Epithelial cell of proximal tubule (primary cell): ENCODE measurements at places on chromosomes 7 and 10. TPM values are rescaled to one million over a fixed set of nuclear protein-coding genes. Genes with fewer than 3 reads are reported as not detected.

Gene PCLO
- total RNA-seq, result 0.58 TPM in 2 replicates

Gene GIMAP4
- not detected in 2 replicates for total RNA-seq

Gene PGAM2
- total RNA-seq, result not detected in 2 replicates

Gene NPY4R
- total RNA-seq, result not detected in 2 replicates

Gene OR6B1
- not detected in 2 replicates for total RNA-seq

Gene PPP3CB
- total RNA-seq, result 15.5 and 21.9 TPM in 2 replicates

Gene MRLN
- not detected in 2 replicates for total RNA-seq

Gene CPN1
- not detected in 2 replicates for total RNA-seq

Gene ABCC2
- total RNA-seq, result 0.17 and 1.2 TPM in 2 replicates

Gene THNSL1
- 0.58 and 2.4 TPM in 2 replicates for total RNA-seq

Gene HMX2
- total RNA-seq, result not detected in 2 replicates

Gene SPDYE3
- total RNA-seq, result not detected in 2 replicates

Gene MBL2
- not detected in 2 replicates for total RNA-seq

Gene ACTL6B
- total RNA-seq, result not detected in 2 replicates

Gene ACTA2
- 10.5 and 42.4 TPM in 2 replicates for total RNA-seq

Gene ZNF37A
- total RNA-seq, result 3.7 and 12.5 TPM in 2 replicates

Gene PRF1
- not detected in 2 replicates for total RNA-seq

Gene IGF2BP3
- 42.4 and 49.3 TPM in 2 replicates for total RNA-seq

Gene CAMK2B
- total RNA-seq, result not detected in 2 replicates

Gene HTR7
- total RNA-seq, result 0.06 and 1.2 TPM in 2 replicates

Gene RUFY2
- 8.5 and 11.1 TPM in 2 replicates for total RNA-seq

Gene CCDC172
- total RNA-seq, result not detected in 2 replicates

Gene ABCB8
- 31.8 and 36.7 TPM in 2 replicates for total RNA-seq

Gene COL26A1
- not detected in 2 replicates for total RNA-seq

Gene TMEM178B
- total RNA-seq, result 3.1 and 8.6 TPM in 2 replicates

Gene PAX4
- not detected in 2 replicates for total RNA-seq

Gene OGDHL
- 0.36 and 1.8 TPM in 2 replicates for total RNA-seq

Gene EPHA1
- total RNA-seq, result 4.5 and 14.4 TPM in 2 replicates

Gene DIP2C
- 10.1 and 11.4 TPM in 2 replicates for total RNA-seq
